ENCODE measurements at places on chromosomes 6 and 20.
A peak's percentile ranks its signal among the peaks of the same experiment; 100 is the strongest.

DNA sequence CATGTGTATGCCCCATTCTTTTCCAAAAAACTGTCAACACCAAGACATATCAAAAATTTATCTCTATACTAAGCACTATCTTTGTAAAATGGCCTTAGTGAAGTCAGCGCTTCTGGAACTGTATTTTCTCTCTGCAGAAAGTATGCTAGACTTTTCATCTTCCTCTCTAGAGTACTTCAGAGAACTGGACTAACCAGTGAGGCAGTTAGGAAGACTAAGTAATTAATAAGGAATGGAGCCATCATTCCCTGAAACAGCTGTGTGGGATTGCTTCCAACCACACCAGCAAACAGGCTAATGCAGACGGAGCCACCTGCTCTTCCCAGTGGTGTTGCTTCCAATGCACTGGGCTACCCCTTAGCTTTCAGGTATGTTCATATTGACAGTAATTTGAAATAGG is 169.1 kb upstream of the FUT9 start:
- DNase-seq, result no peak

GRCh38 chr20:10578607-10579006 is 95.2 kb downstream of the JAG1 start:
- peak; percentile 75 for DNase-seq

DNA sequence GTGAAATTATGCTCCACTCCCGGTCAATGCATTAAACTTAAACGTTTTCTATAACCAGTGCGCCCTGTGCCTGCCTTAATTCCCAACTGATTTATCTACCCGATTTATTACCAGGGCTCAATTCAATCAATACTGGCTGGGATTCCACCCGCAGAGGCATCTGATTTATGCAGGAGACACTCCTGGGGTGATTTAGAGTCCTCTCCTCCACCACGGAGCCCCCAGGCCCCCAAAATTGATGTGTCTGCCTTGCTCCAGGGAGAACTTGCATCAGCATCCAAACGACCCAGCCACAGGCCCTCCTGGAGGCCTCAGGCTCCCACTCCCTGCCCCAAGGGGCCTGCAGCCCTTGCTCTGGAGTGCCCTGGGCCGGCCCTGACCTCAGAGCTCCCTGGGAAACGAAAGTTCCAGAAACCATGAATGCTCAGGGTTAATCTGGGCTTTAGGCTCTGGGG is 29.5 kb downstream of the ANKRD60 start:
- DNase-seq, result no peak

DNA sequence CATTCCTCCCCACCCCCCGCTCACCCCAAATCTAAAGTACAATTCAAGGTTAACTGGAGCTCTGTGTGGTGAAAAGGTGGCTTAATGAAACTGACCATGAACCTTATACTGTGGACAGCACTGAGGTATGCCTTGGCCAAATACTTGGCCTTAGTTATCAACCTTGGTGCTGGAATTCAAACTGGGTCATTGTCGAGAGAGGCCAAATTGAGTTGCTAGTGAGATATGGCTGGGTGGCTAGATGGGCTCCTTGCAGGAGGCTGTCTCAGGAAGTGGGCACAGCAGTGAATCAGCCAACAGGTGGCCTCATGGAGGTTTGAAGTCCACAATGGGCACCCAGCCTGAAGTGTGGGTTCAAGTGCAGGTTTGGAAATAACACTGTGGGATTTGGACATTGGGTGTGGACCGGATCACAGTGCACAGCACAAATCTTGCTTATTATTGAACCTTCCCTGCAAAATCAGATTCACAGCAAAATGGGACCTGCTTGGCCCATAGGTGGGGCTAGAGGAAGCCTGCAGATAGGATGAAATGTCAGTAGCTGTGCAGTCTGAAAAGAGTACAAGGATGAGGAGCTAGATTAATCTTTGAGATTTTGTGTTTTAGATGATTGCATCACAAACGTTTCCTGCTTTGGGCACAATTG is 5.6 kb upstream of the BTBD3 start:
- DNase-seq, result no peak

DNA sequence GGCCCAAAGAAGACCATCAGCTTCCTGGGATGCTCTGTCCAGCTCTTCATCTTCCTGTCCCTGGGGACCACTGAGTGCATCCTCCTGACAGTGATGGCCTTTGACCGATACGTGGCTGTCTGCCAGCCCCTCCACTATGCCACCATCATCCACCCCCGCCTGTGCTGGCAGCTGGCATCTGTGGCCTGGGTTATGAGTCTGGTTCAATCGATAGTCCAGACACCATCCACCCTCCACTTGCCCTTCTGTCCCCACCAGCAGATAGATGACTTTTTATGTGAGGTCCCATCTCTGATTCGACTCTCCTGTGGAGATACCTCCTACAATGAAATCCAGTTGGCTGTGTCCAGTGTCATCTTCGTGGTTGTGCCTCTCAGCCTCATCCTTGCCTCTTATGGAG is 5.1 kb downstream of the OR2H1 start:
- DNase-seq, result no peak

DNA sequence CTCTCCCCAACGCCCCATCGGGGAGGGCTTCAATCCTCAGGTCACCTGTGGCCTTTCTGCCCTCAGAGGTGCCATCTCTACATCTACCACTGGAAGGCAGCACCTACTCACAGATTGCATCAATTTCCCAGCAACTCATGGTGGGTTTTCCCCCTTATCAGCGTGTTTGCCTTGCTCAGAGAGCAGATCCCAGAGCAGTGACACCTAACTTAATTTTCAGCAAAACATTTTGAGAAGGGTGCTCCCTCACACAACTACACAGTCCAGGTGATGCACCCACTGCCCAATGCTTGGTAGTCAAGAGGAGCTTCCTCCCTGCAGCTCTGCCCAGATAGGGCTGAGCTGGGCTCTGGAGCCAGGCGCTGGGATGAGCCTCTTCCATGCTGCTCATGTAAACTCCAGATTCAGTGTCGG is 48.2 kb downstream of the PLG start:
- no peak for DNase-seq

DNA sequence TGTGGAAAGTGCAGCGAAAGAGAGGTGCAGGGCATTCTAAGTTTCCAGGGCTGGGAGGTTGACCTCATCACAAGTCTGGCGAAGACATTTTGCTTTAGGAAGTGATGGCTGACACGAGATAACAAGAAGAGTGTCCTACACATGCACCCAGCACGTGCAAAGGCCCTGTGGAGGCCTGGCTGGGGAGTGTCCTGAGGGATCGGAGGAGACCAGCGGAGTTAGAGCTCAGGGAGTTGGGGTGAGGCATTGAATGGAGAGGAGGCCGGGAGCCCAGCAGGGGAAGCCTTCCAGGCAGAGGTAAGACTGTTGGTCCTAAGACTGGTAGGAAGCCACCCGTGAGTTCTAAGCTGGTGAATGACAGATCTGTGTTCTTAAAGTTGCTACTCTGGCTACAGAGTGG is 58.4 kb downstream of the PPP1R14C start:
- no peak for DNase-seq

GRCh38 chr6:53302678-53303360 is 45.9 kb downstream of the ELOVL5 start:
- peak; percentile 88 for DNase-seq

- peak; percentile 36 for DNase-seq
Measured at GRCh38 chr20:31760519-31761240, 21.6 kb downstream of the TPX2 start.

DNA sequence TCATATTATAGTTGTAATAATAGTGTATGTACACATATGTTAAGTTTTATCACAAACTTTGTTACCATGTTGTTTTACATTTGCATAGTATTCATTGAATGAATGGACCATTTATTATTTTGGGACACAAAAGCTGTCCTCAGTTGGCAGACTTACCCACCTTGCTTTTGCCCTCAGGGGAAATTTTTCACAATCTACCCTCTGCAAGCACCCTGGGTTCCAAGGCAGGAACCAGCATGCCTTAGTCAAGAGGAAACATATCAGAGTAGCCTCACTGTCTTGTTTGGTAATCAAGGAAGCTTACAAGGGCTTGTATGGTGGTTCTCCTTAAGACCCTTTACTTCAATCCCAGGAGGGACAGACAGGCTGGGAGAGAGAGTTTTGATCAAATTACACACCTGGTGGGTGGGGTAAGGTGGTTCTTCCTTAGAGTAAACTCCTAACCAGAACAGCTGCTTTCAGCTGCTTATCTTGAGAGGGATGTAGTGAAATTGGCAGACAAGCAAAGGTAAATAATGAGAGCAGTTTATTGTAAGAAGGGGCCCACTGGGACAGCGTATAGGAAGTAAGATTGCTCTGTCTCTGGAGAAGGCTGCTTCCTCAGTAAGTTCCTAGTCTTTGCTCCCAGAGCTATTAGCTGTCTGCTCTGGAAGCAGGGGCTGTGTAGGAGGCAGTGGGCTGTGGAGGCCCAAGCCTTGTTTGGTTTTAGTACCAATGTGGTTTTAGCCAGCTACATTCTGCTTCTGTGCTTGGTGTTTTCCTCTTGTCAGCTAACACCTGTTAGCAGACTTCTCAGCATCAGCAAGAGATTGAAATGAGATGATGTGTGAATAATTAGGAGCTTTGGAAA is 31.1 kb downstream of the BRPF3 start:
- no peak for DNase-seq

GRCh38 chr6:17423026-17423425 is 29.6 kb downstream of the CAP2 start:
- DNase-seq, result peak; percentile 15

DNA sequence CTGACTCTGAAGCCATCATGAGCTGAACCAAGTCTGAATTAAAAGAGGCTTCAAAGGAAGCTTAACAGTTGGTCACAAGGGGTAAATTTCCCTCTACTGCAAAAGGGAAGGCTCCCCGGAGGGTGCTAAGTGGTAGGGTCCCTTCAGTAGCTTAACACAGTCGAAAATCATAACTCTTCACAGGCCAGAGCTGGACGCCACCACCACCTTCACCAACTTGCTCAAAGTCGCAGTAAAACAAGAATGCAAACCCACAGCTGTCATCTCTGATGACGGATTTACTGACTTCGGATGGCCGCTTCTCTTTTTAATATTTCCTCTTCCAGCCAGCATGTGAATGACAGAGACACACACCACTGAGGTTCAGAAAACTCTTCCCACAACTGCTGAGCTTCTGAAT is 144.7 kb upstream of the FBXL4 start:
- no peak for DNase-seq

DNA sequence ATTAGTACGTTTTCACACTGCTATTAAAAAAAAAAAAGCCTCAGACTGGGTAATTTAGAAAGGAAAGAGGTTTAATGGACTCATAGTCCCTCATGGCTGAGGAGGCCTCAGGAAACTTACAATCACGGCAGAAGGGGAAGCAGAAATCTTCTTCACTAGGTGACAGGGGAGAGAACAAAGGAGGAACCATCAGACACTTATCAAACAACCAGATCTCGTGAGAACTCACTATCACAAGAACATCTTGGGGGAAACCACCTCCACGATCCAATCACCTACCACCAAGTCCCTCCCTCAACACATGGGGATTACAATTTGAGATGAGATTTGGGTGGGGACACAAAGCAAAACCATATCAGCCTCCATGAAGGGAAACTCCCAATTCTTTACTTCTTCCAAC is 85.2 kb upstream of the MAFB start:
- DNase-seq, result no peak

DNA sequence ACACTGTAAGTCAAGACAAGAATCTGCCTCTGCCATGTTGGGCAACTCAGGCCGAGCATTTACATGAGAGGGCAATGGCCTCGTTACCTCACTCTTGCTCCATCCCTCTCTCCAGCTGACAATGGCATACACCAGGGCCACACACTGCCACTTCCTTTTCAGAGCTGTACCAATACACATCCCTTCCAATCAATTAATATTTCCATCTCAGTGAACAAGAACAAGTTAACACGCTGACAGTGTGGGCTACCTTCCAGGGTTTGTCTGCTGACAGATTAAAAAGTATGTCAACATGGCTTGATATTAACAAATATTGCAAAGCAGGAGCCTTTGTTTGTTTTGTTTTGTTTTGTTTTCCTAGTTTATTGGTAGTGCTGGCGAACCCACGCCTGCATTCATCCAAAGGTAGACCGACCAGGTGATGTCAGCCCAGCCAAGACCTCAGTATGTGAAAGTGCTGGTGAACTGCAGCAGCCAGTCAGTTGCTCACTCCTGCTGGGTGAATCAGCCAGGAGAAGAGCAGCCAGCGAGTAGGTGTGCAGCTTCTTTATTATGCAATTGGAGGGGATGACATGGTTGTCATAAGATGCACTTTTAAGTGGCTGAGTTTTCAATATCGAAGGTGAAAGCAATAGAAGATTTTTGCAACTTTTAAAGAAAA is 487.3 kb upstream of the JARID2 start:
- no peak for DNase-seq

GRCh38 chr6:163923658-163924411 is 509.3 kb downstream of the QKI start:
- DNase-seq, result no peak

DNA sequence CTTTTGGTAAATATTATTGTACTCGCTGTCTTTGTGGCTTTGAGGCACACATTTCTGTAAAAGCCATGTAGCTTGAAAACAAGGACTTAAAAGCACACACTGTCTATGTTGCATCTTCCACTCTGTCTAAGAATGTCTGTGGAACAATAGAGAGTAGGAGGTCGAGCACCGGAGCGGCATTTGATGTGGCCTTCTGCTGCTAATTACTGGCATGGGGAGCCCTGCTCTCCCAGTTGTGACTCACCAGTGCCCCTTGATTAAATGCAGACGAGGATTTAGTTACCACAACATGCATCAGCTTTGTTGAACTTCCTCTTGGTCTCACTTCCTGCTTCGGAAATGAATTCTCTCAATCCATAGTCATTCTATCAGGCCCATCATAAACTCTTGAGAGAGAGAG is 680.7 kb upstream of the SLC35B3 start:
- DNase-seq, result peak; percentile 78

- peak; percentile 95 for DNase-seq
Measured at GRCh38 chr20:50540620-50541605, 30.7 kb downstream of the PTPN1 start.

DNA sequence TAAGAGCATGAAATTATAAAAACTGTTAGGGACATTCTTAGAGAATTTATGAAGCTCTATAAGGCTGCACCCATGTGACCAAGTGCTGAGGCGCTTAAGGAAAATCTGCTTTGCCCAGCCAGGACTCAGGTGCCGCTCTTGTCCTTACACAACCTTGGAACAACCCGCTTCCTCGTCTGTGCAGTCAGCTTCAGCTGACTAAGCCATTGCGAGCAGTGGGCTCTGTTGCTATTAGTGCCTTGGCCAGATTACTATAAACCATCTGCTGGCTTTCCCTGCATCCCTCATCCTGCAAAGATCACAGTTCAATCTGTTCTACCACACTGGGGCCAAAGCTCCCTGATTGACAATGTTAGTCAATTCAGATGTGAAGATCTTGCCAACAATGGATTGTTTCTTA is 89.1 kb upstream of the E2F3 start:
- DNase-seq, result no peak

DNA sequence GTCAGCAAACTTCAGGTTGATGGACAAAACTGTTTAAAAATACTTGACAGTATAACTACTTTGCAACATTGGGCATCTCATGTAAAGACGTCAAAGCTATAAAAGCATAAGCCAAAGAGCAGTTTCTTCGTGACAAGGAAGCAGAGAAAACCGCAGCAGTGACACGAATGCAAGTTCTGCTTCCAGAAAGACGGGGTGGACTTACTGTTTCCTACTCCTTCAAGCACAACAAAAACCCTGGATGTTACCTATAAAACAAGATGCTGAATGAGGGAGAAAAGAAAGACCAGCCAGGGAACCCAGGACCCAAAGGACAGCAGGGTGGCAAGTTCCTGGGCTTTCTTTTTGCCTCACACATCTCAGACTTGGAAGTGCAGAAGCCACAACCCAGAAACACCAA is 98.0 kb downstream of the DLL1 start:
- no peak for DNase-seq

- DNase-seq, result peak; percentile 72
Measured at GRCh38 chr20:38201356-38201755, 36.3 kb upstream of the TGM2 start.

GRCh38 chr6:90372450-90372849 is 75.8 kb upstream of the BACH2 start:
- DNase-seq, result no peak
